ENCODE measurements at places on chromosomes 3 and 15. TPM values are rescaled to one million over a fixed set of nuclear protein-coding genes. Genes with fewer than 3 reads are reported as not detected.
A peak's percentile ranks its signal among the peaks of the same experiment; 100 is the strongest.

The NOP10 gene
- total RNA-seq: 118 TPM

The KLHL40 gene
- not detected for total RNA-seq

The SLC51A gene
- 237 TPM for total RNA-seq

The TP63 gene
- total RNA-seq: not detected

The RGMA gene
- total RNA-seq: 1.8 TPM

The GRIP2 gene
- 0.80 TPM for total RNA-seq

The PRR23C gene
- not detected for total RNA-seq

The SLC24A5 gene
- not detected for total RNA-seq

The UBE2E1 gene
- 57.2 TPM for total RNA-seq

The SMCO1 gene
- total RNA-seq: not detected

The DAZL gene
- total RNA-seq: not detected

The TRPM1 gene
- not detected for total RNA-seq

The IQCH gene
- total RNA-seq: 1.2 TPM

The LRRC31 gene
- total RNA-seq: 12.4 TPM

The FAM43A gene
- 9.6 TPM for total RNA-seq

The LRRC57 gene
- 22.4 TPM for total RNA-seq

The NLGN1 gene
- total RNA-seq: 1.3 TPM

The ARRDC4 gene
- 110 TPM for total RNA-seq

DNA sequence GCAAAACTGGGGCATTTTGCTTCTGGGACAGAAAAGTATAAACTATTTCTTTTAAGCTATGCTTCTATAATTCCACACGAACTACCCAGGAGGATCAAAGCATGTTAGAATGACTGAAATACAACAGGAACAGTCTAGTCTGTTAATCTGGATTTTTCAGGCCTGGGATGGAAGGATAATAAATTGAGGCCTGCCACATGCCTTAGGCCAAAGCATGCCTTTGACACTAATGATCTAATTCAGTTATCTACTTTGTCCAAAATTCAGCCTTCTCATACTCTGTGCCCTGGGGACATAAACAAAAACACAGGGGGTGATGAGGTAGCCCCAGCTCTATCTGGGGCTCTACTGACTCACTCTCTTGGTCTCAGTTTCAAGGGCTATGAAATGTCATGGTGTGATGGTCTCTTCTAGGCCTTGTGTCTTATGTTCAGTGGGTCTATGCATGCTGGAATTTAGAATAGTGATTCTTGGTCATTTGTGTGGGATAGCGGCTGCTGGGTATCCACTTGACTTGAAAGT is 32.5 kb downstream of the GAP43 start:
- no peak overlapping the region for H3K27ac ChIP-seq
- H3K4me1 ChIP-seq: no peaks in the 10 kb centered on the region
- no peak overlapping the region for H3K4me3 ChIP-seq
- no peaks in the 10 kb centered on the region for H3K36me3 ChIP-seq
- no peaks in the 10 kb centered on the region for H3K27me3 ChIP-seq

GRCh38 chr3:9861201-9861600 is 17.4 kb upstream of the RPUSD3 start:
- no peaks in the 10 kb centered on the region for H3K36me3 ChIP-seq
- no peaks in the 10 kb centered on the region for H3K27me3 ChIP-seq
- H3K4me1 ChIP-seq: no peaks in the 10 kb centered on the region
- no peak overlapping the region for H3K4me3 ChIP-seq
- DNase-seq: no peak
- no peak overlapping the region for H3K27ac ChIP-seq

DNA sequence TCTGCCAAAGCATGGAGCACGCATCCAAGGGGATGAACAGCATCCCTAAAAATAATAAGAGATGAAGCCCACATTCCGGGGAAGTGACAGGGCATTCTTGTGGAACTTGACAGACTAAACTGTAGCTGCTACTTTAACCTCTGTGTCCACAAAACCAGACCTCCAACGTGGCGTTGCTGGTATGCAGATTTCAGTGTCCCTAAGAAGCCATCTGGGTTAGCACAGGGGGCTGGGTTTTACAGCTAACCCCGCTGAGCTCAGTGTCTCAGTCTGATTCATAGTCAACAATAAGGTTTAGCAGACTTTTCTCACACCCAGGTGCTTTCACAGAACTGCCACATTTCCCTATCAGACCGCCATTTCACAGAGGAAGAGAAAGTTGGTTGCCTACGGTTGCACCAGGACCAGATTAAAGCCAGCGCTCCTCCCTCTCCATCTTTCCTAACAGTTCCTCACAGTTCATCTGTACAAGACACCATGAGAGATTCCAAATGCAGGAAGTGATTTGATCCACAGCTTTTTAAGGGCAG is 61.6 kb upstream of the CTDSPL start:
- no peak for DNase-seq
- no peaks in the 10 kb centered on the region for H3K4me1 ChIP-seq
- no peaks in the 10 kb centered on the region for H3K27me3 ChIP-seq
- H3K36me3 ChIP-seq: no peaks in the 10 kb centered on the region

GRCh38 chr15:74297887-74298286 is 61.8 kb downstream of the CCDC33 start:
- no peak overlapping the region for H3K27ac ChIP-seq
- no peaks in the 10 kb centered on the region for H3K4me1 ChIP-seq
- no peak overlapping the region for H3K4me3 ChIP-seq
- no peaks in the 10 kb centered on the region for H3K36me3 ChIP-seq

GRCh38 chr3:195154793-195155535 is 116.0 kb downstream of the XXYLT1 start:
- peak; percentile 48 for DNase-seq
- peaks cover 11% of the 10 kb centered on the region for H3K4me1 ChIP-seq
- peak overlapping the region; percentile 58 for H3K27ac ChIP-seq

- DNase-seq: no peak
- H3K27ac ChIP-seq: no peak overlapping the region
- no peaks in the 10 kb centered on the region for H3K4me1 ChIP-seq
Measured at GRCh38 chr3:62183087-62183486, 190.3 kb downstream of the FEZF2 start.

DNA sequence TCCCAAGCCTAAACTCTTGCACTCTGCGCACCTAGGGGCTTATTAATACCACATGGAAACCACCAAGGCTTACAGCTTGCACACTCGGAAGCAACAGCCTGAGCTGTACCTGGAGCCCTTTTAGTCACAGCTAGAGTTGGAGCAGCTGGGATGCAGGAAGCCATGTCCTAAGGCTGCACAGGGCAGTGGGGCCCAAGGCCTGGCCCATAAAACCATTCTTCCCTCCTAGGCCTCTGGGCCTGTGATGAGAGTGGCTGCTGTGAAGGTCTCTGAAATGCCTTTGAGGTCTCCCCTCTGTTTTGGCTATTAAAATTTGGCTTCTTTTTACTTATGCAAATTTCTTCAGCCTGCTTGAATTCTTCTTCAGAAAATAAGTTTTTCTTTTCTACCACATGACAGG is 383.9 kb upstream of the UBE2E2 start:
- DNase-seq: no peak
- H3K27ac ChIP-seq: no peak overlapping the region
- H3K4me1 ChIP-seq: no peaks in the 10 kb centered on the region

- no peaks in the 10 kb centered on the region for H3K36me3 ChIP-seq
- no peak overlapping the region for H3K27ac ChIP-seq
- peak; percentile 69 for DNase-seq
- no peaks in the 10 kb centered on the region for H3K27me3 ChIP-seq
Measured at GRCh38 chr15:63945007-63945788, 101.1 kb downstream of the DAPK2 start.

- no peak overlapping the region for H3K4me3 ChIP-seq
- no peaks in the 10 kb centered on the region for H3K27me3 ChIP-seq
- H3K4me1 ChIP-seq: no peaks in the 10 kb centered on the region
- DNase-seq: no peak
Measured at GRCh38 chr15:68441045-68441743, 9.2 kb upstream of the ITGA11 start.

DNA sequence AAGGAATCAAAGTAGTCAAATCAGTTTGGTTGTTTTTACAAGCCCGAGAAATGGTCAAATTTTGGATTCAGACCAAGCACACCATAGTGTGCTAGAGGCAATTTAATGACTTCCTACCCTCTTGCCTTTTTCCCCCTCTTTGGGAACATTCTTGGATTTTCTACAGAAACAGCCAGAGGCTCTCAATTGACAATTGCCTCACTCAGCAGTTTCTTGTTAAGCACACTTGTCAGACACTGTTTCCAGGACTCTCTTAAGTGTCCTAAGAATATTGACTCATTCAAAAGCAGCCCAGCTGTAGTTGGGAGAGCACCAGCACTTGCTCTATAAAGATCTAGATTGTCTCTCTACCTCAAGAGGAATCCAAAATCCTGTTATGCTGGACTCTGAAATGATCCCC is 1.5 kb upstream of the SLC35G2 start:
- H3K27ac ChIP-seq: no peak overlapping the region
- H3K36me3 ChIP-seq: no peaks in the 10 kb centered on the region
- H3K4me1 ChIP-seq: peaks cover 8% of the 10 kb centered on the region
- H3K4me3 ChIP-seq: no peak overlapping the region
- H3K27me3 ChIP-seq: no peaks in the 10 kb centered on the region

DNA sequence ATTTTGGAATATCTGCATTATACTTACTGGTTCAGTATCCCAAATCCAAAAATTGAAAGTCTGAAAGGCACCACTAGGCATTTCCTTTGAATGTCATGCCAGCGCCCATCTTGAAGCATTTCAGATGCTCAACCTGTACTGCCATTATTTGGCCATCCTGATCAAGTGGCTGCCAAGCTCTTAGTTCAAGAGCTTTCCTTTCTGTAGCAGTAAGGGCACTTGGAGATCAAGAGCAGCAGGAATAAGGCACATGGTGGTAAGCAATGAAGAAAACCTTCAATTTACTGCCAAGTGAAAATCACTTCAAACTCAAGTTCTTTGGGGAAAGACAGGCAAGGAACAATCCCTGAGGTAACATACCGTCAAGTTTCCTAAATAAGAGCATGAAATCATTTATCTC is 10.0 kb downstream of the RHOA start:
- peaks cover 48% of the 10 kb centered on the region for H3K4me1 ChIP-seq
- H3K27ac ChIP-seq: no peak overlapping the region
- peaks cover 12% of the 10 kb centered on the region for H3K36me3 ChIP-seq
- H3K4me3 ChIP-seq: no peak overlapping the region
- no peak for DNase-seq

GRCh38 chr3:155847993-155848392 is 6.2 kb downstream of the SLC33A1 start:
- peaks cover 71% of the 10 kb centered on the region for H3K4me1 ChIP-seq
- no peak overlapping the region for H3K4me3 ChIP-seq
- DNase-seq: no peak
- no peaks in the 10 kb centered on the region for H3K27me3 ChIP-seq

- no peaks in the 10 kb centered on the region for H3K36me3 ChIP-seq
- H3K27me3 ChIP-seq: no peaks in the 10 kb centered on the region
- peak overlapping the region; percentile 54 for H3K4me3 ChIP-seq
Measured at GRCh38 chr15:88704791-88705768, 66.3 kb downstream of the ISG20 start.

DNA sequence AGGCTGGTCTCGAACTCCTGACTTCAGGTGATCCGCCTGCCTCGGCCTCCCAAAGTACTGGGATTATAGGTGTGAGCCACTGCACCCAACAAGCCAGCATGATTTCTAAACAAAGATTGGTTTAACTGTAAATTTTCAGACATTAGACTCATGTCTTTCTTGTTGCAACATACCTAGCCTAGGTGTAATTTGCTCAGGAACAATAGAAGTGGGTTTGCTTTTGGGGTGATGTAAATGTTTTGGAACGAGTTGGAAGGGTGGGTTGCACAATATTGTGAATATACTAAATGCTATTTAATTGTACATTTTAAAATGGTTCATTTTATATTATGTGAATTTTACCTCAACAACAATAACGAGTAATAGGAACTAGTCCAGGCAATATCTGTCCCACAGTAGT is 7.1 kb downstream of the CCR4 start:
- H3K4me1 ChIP-seq: no peaks in the 10 kb centered on the region
- no peaks in the 10 kb centered on the region for H3K27me3 ChIP-seq
- H3K36me3 ChIP-seq: no peaks in the 10 kb centered on the region
- no peak for DNase-seq
- no peak overlapping the region for H3K27ac ChIP-seq

GRCh38 chr15:91055548-91056331 is 33.3 kb upstream of the VPS33B start:
- H3K4me3 ChIP-seq: no peak overlapping the region
- DNase-seq: no peak
- no peaks in the 10 kb centered on the region for H3K4me1 ChIP-seq
- H3K27me3 ChIP-seq: no peaks in the 10 kb centered on the region
- H3K27ac ChIP-seq: no peak overlapping the region
- no peaks in the 10 kb centered on the region for H3K36me3 ChIP-seq

DNA sequence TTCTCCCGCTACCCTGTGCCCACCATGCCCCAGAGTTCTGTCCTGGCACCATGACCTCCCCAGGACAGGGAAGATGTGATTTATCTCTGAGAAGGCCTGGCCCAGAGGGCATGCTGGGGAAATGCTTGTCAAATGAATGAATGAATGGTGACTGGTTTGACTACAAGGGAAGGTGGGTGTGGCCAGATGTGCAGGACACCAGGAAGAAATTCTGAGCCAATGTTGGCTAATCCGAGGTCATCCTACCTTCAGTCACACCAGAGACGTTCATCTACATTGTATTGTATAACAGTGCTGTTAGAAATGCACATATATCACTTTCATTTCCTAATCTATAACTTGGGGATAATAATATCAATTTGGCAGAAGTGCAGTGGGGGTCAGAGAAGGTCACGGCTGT is 138.4 kb downstream of the FAM43A start:
- H3K27me3 ChIP-seq: no peaks in the 10 kb centered on the region
- no peak for DNase-seq
- H3K36me3 ChIP-seq: no peaks in the 10 kb centered on the region
- no peak overlapping the region for H3K4me3 ChIP-seq
- H3K27ac ChIP-seq: no peak overlapping the region

DNA sequence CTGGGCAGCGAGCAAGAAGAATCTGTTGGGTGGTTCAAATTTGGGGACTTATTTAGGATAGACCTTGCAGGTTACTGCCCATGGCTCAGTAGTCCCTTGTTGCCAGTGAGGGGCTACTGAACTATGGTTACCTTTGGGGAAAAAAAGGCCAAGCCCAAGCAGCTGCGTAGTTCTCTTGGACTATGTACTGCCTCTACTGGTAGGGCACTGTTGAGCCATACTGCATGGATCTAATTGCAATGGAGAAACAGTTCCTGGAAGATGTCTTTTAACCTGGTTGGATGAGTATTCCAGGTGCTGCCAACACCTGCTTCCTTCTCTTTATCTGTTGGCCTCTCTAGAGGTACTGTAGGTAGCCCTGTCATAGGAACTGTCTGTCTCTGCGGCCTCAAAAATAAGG is 671.9 kb upstream of the CBLB start:
- H3K36me3 ChIP-seq: no peaks in the 10 kb centered on the region
- no peaks in the 10 kb centered on the region for H3K27me3 ChIP-seq
- no peaks in the 10 kb centered on the region for H3K4me1 ChIP-seq
- no peak for DNase-seq
- no peak overlapping the region for H3K27ac ChIP-seq

Measured in Peyer's patch (tissue), 4 donors.